Small intestine (tissue), 16 donors: ENCODE measurements at places on chromosomes 3 and 15.

DNA sequence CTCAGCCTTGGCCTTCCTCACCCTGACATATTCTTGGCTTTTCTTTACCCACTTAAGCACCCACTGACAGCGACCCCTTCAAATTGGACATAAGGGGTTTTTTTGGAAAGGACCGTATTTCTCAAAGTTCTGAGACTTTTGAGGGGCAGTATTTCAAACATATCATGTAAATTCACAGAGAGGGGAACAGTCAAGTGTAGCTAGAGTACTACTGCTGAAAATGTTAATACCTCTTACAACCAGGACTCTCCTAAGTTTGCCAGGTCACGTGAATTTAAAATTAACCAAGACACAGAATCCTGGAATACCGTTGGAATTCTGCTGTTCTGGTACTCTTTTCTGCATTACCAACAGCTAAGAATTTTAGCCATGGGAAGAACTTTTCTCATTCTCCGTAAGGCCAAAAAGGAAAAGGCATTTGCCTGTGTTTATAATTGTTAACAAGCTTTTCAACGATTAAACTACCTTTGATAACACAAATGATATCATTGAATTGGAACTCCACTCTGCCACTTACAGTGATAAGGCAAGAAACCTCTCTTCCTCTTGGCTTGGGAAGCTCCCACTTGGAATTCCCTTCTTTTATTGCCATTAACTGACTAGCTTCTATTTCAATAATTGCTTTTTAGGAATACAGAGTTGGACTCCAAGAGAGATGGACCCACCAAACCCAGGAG lies 597 bp upstream of the GBE1 start:
- H3K4me1 ChIP-seq: peaks cover 4% of the 10 kb centered on the region
- no peaks in the 10 kb centered on the region for H3K36me3 ChIP-seq
- H3K4me3 ChIP-seq: peak overlapping the region; percentile 74

- H3K4me3 ChIP-seq: no peak overlapping the region
- no peak overlapping the region for H3K27ac ChIP-seq
- no peaks in the 10 kb centered on the region for H3K36me3 ChIP-seq
- DNase-seq: peak; percentile 81
These were observed 40.9 kb upstream of the IDH2 start for GRCh38 chr15:90143166-90143655.

GRCh38 chr15:31452595-31453557 lies 126.2 kb downstream of the KLF13 start:
- H3K4me1 ChIP-seq: no peaks in the 10 kb centered on the region
- no peaks in the 10 kb centered on the region for H3K36me3 ChIP-seq
- DNase-seq: no peak
- no peak overlapping the region for H3K27ac ChIP-seq
- H3K4me3 ChIP-seq: no peak overlapping the region
- no peaks in the 10 kb centered on the region for H3K27me3 ChIP-seq

DNA sequence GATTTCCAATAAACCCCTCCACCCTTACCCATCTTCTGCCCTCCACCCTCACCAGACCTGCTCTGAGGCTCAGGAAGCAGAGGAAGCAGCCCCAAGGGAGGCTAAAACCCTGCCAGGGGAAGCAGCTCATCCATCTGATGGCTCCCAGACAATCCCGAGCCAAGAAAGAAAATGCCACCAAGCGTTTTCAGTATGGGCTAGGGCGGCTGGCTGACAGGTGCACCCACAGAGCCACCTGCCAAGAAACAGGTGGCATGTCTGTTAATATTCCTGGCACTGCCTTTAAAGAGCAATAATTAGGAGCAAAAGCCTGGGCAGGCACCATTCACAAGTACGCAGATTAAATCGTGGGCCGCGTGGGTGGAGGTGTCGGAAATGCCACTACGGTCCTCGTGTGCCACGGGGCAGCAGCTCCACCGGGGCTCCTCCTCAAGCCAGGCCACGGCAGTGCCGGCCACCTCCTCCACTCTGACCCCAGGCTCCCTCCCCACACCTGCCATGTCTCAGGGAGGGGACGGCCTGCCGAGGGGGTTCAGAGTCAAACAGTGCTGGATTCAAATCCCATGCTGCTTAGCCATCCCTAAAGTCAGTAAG lies 23.9 kb upstream of the GRIP2 start:
- H3K27me3 ChIP-seq: peaks cover 5% of the 10 kb centered on the region
- DNase-seq: peak; percentile 31
- no peak overlapping the region for H3K4me3 ChIP-seq
- no peaks in the 10 kb centered on the region for H3K36me3 ChIP-seq
- no peak overlapping the region for H3K27ac ChIP-seq

GRCh38 chr3:141784531-141784930 lies 21.3 kb downstream of the GRK7 start:
- no peaks in the 10 kb centered on the region for H3K4me1 ChIP-seq
- no peak overlapping the region for H3K4me3 ChIP-seq
- no peaks in the 10 kb centered on the region for H3K27me3 ChIP-seq
- DNase-seq: no peak
- no peaks in the 10 kb centered on the region for H3K36me3 ChIP-seq
- H3K27ac ChIP-seq: no peak overlapping the region

DNA sequence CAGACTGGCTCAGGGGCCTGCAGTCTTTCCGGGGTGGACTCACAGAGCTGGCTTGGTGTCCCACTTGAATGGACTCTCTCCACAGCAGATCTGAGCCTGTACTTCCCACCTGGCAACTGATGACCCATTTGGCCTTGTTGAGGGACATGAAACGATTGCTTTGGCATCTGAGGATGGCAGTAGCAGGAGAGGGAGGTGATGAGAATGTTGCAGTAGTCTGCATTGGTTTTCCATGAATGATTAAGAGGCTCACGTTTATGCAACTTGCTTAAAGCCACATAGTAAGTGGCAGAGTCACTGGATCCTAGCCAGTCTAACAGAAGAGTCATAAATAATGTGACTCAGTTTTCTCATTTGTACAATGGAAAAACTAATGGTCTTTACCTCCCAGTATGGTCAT lies 21.9 kb downstream of the IL20RB start:
- no peaks in the 10 kb centered on the region for H3K27me3 ChIP-seq
- H3K4me1 ChIP-seq: peaks cover 2% of the 10 kb centered on the region
- no peaks in the 10 kb centered on the region for H3K36me3 ChIP-seq
